GM12892 (cell line): ENCODE measurements at places on chromosomes 3 and 15.
A peak's percentile ranks its signal among the peaks of the same experiment; 100 is the strongest.

DNA sequence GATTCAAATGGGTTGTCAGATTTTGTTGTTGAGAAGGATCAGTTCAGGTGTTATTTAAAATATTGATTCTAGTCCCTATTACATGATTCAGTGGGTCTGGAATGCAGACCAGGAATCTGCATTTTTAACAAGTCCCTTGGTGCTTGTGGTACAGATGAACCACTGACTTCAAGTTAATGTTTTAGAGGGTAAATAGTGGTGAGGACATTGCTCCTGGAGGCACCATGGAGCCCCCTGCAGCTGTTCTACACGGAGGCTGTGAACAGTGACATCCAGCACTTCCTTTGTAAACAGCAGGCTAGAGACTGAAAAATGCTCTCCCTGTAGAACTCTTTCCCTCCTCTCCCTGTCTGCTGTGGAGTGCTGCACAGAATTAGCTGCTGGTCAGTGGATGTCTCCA, 4.8 kb upstream of the FSIP1 start:
- no peak for DNase-seq

- DNase-seq, result no peak
These were observed 300.1 kb downstream of the MFSD1 start for GRCh38 chr3:159102001-159102400.

DNA sequence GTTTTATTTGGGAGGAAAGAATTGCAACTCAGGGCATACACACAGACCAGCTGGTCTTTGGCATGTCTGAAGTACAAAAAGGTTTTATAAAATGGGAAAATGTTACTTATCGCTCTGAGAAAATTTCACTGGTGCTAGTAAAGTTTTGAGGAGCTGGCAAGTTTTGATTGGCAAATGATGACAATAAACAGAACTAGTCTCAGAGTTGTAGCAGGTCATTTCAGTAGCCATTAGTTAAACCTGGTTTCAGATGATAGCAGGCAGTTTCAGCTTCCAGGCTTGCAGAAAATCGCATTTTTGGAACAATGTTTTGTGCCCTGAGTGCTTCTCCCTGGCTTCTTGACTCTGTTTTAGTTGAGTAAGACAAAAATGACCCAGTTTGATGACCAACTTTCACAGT, 10.7 kb downstream of the B2M start:
- no peak for DNase-seq

DNA sequence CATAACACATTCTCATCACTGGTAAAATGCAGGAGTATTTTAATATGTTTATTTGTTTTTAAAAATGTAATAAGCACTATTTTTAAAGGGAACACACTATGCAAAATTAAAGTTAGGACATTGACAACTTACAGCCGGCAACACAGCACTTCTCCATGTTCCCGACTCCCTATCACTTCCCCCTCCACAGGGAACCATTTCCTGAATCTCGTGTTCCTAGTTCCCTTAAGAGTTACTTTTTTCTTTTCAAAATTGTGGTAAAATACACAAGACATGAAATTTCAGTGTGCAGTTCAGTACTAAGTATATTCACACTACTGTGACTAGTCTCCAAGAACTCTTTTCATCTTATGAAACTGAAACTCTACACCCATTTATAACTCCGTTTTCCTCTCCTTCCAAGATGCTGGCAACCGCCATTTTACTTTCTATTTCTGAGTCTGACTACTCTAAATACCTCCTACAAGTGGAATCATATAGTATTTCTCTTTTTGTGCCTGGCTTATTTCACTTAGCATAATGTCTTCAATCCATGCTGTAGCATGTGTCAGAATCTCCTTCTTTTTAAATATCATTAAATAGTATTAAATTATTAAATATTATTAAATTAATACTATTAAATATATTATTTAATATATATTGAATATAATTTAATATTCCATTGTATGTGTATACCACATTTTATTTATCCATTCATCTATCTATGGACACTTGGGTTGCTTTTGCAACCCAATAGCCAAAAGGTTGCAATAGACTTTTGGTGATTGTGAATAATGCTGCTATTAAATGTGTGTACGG, 25.9 kb upstream of the UBE2Q2 start:
- no peak for DNase-seq

GRCh38 chr3:100149130-100149529, 34.8 kb upstream of the FILIP1L start:
- no peak for DNase-seq

GRCh38 chr3:138371070-138371965, 22.9 kb downstream of the MRAS start:
- DNase-seq, result peak; percentile 50

DNA sequence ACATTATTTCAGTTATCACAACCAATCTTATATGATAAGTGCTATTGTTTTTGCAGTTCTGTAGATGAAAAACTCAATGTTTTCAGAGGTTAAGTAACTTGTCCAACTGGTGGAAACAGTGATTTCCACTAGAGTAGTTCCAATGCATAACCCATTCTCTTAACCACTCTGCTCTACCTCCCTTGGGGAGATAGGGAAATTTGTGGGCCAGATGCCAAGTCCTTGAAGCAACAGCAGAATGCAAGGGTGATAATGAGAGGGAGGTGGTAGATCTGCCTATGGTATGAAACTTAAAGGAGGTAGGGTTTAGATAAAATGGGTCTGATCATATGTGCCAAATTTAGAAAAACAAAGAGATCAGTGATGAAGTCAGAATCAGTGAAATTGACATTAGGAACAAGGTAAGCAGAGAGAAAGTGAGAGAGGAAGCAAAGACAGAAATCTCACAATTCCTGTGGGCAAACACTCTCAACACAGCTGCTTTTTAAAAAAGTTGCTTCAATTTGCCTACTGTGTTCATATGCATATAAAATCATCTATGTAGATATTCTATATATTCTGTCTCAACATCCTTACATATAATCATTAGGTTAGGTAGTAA, 50.5 kb upstream of the UBP1 start:
- DNase-seq, result no peak

DNA sequence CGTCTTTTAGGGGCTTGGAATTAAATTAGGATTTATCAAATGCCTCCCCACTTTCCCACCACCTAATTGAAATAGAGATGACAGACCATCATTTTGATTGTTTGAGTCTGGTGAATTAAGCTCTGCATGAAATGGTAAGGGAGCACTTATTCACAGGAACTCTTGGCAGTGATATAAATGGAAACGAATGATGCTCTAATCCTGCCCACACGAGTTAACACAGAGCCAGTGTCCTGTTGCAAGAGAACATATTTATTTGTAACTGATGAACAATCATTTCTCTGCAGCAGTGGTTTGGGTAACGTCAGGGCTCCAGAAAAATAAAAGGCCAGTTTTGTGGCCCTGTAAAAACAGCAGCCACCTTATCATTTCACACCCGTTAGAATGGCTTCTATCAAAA, 163.3 kb downstream of the FEZF2 start:
- DNase-seq, result no peak

DNA sequence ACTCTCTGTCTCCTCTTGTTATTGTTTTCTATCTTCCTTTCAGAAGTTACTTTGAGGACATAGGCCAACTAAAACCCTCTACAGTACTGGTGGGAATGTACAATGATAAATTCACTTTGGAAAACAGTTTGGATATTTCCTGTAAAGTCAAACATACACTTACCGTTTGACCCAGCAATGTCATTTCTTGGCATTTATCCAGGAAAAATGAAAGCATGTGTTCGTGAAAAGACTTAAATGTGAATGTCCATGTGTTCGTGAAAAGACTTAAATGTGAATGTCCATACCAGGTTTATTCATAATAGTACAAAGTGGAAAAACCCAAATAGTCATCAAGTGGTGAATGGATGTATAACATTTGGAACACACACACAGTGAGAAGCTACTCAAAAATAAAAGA, 361.5 kb upstream of the DPH6 start:
- DNase-seq, result no peak

GRCh38 chr3:130517602-130518001, 625 bp downstream of the COL6A6 start:
- DNase-seq, result no peak

DNA sequence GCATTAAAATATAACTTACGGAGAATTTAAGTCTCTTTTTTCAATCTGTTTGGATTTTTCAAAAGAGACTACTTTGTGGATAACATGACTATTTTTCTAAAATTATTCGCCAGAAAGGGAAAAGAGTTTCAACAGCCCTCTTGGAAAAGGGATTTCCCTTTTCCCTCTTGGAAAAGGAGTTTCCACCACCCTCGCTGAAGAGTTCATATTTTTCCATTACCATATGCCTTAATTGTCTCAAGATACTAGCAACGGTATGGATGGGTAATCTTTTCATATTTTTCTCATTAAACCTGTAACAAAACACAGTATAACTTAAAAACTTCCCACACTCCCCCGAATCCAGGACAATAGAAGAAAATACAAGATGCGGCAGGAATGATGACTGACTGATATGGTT, 66.1 kb upstream of the SPATA12 start:
- DNase-seq, result no peak

- DNase-seq, result peak; percentile 62
These were observed 3.9 kb downstream of the TMIE start for GRCh38 chr3:46705022-46705530.

DNA sequence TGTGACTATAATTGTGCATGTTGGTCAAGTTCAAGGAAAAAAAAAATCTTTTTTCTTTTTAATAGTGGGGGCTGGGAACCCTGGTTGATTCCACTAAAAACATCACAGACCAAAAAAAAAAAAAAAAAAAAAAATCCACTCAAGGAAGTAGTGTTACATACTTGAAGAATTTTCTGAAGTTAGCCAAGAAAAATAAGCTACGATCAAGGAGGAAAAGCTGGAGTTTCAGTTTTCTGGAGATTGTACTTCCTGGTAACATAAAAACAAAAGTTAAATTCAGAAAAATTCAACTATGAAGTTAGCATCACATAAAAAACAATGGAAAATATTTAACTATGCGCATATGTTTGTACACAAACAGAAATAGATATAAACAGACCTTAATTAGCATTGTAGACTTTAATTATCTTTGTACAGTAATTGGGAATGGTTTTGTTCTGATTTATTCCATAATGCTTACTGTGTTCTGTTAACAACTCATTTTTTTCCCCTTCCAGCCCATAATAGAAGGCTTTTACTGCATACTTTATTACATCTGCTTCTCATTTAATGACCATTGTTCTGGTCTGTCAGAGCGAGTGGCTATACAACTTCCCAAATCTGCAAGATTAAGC, 194.3 kb downstream of the RORA start:
- DNase-seq, result no peak

GRCh38 chr3:194967151-194968117, 281.8 kb downstream of the FAM43A start:
- DNase-seq, result no peak

- no peak for DNase-seq
These were observed 43.5 kb upstream of the IDH2 start for GRCh38 chr15:90145761-90146160.

DNA sequence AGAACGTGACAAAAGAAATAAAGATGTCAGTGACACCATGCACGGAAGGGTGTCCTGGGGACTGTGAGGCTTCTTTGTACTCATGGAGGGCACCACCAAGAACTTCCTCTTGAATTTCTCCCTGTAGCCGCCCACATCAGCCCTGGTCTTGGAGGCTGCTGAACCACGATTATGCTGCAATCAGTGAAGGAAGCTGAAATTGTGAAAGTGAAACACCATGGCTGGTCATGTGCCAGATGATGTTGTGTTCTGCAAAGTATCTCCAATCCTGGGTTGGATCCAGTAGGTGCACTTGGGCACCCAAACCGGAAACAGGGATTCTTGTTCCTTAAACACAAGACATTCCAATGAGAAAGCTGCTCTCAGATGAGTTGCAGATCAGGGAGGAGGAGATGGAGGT, 104.4 kb upstream of the GOLGA6L6 start:
- DNase-seq, result no peak

DNA sequence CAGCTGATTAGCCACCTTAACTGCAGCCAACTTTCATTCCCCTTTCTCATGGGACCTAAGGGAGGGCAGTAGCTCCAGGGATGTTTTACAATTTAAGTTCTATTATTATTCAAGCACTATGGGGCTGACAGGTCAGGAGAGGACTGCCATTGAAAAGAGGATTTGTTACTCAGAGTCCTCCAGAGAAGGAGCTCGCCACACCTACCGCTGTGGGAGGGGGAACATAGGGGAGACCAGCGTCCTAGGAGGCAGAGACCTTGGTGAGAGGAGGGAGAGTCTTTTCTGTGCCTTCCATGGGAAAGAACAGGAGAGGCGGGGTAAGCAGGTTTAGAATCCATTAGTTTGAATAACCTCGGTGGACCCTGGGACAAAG, 14.4 kb downstream of the ATP10A start:
- DNase-seq, result no peak

- DNase-seq, result no peak
These were observed 3.2 kb downstream of the MASP1 start for GRCh38 chr3:187288131-187288854.

- DNase-seq, result no peak
These were observed 532.2 kb downstream of the ROBO2 start for GRCh38 chr3:77571971-77572715.

- DNase-seq, result no peak
These were observed 106.6 kb upstream of the IGSF10 start for GRCh38 chr3:151567477-151567876.

DNA sequence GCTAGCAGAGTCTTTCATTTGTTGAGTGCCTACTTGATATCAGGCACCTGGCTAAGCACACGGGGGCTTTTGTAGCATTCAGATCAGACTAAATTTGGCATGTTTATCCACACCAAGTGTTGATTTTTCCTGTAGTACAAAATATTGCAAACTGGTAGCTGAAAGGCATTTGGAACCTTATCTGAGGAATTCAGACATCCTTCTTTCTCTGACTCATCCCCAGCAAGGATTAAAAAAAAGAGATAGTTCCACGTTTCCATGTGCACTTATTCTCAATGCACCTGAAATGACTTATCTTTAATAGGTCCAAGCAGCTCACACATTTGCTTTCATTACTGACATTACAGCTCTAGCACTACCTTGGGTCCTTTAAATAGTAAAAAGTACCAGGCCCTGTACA, 786.0 kb upstream of the GRM7 start:
- DNase-seq, result no peak

DNA sequence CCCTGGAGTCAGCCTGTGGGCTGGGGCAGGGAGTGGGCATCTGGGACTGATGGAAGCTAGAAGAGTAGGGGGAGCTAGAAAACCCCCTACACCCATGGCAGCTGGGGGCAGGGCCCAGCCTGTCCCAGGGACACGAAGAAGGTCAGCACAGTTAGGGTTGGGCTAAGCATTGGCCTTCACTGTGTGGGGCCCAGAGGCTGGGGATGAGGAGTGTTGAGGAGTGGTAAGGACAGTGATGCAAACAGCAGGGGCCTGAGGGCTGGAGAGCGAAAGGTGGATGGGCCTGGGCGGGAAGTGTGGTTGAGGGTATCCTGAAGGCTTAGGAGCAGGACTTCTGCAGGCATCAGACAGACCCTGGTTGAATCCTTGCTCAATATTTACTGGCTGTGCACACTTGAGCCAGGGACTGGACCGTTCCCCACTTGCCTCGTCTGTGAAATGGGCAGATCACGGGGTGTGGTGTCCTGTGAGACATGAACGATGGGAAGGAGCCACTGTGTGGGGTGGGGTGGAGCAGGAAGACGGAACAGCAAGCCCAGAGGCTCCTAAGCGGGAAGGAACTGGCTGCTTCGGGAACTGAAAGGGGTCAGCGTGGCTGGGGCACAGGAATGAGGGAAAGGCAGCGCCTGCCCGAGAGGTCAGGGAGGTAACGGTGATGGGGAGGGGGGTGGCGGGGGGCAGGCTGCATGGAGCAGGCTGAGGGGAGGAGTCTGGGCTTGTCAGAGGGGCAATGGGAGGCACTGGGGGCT, 7.3 kb downstream of the PRKCD start:
- no peak for DNase-seq
